ENCODE measurements at places on chromosomes 7 and 10. TPM values are rescaled to one million over a fixed set of nuclear protein-coding genes. Genes with fewer than 3 reads are reported as not detected.

- DNase-seq, result peak; percentile 66
These were observed 19.4 kb downstream of the SCRN1 start for GRCh38 chr7:29970158-29970557.

CFAP69 gene
- 3.3 TPM for total RNA-seq

DNA sequence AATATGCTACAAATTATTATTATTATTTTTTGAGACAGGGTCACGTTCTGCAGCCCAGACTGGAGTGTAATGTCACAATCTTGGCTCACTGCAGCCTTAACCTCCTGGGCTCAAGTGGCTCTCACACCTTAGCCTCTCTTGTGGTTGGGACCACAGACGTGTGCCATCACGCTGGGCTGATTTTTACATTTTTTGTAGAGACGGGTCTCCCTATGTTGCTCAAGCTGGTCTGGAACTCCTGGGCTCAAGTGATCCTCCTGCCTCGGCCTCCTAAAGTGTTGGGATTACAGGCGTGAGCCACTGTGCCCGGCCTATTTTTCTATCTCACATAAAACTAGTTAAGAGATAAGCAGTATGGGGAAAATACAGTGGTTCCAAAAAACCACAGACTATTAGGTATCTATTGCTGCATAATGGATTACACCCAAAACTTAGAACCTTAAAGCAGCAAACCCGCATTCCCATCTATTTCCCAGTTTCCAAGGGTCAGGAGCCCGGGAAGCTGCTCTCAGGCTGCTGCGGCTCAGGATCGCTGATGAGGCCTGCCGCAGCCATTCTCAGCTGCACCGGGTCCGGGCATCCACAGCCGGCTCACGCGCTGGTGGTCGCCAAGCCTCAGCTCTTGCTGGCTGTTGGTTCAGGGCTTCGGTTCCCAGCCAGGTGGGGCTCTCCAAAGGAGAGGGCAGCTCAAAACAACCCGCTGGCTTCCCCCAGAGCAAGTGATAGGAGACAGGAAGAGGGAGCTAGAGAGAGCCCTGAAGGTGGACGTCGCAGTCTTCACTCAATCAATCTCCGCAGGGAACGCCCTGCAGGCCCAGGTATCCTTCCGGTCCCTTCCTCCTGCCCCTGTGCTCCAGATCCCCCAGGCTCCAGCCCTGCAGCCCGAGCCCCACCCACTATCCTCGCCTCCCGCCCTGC lies 128.2 kb downstream of the UBE2H start:
- DNase-seq, result peak; percentile 85

PDZD7 gene
- total RNA-seq, result 4.5 TPM

C10orf67 gene
- not detected for total RNA-seq

GRCh38 chr7:28434510-28434909 lies 22.2 kb downstream of the CREB5 start:
- no peak for DNase-seq

AMPH gene
- not detected for total RNA-seq

GRCh38 chr7:1290026-1290678 lies 57.5 kb downstream of the UNCX start:
- DNase-seq, result peak; percentile 86

DNA sequence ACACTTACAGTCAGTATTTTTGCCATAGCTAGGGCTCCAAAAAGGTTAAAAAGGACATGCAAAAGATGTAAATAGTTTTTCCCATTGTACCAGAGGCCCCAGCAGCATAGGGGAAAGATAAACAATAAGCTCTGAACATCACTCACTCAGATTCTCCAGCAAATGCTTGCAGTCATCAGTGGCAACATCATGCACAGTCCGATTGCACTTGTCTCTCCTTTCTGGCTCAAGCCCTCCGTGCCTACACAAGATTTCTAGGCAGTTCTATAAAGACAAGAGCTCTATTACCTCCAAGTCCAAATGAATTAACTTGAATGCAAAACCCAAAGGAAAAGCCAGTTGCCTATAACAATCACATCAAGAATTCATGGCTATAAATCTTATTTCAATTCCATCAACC lies 106.3 kb downstream of the CTTNBP2 start:
- DNase-seq, result no peak

CTTNBP2 gene
- total RNA-seq, result not detected

- peak; percentile 77 for DNase-seq
These were observed at the start of gene STAMBPL1 for GRCh38 chr10:88879534-88880281. TSS of gene STAMBPL1 (plus strand) at chr10:88880245. CDS start at chr10:88901709, 21,464 bp downstream.

DNA sequence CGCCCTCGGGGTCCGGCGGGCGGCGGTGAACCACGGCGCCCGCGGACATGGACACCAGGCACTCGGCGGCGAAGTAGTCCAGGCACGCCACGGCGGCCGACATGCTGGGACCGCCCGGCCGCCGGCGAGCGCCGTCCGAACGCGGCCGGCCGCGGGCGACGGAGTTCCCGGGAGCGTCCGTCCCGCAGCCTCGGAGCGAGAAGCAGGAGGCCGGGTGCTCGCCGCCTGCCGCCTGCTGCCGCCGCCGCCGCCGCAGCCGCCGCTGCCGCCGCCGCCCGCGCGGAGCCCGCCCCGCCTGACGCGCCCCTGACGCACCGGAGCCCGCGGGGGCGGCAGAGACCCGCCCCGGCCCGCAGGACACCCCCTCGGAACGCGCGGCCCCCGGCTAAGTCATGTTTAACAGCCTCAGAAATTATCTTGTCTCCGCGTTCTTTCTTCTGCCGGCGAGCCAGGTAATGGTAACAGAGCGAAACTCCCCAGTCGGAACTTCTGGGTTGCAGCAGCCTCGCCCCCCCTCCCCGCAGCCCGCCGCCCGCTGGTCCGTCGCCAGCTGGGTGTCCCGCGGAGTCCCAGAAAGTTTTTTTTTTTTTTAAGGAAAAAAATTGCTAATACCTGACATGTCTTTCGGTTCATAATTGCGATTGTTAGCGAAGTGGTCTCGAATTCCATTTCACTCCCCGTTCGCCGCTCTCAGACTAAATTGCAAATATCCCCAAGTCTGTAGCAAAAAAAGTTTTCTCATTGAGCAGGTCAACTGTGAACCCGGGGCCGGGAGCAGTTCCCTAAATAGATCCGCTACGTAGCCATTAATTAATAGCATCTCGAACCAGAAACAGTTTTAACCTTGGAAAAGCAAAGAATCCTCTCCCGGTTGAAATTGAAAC lies at the start of gene KLF14:
TSS of gene KLF14 (minus strand) at position 277 of the 884 bp plus-strand sequence. CDS start at position 103, 174 bp downstream.
- DNase-seq, result no peak

FFAR4 gene
- total RNA-seq, result not detected

CLIP2 gene
- total RNA-seq, result 34.2 TPM

H2BK1 gene
- not detected for total RNA-seq

NPSR1 gene
- not detected for total RNA-seq

DNA sequence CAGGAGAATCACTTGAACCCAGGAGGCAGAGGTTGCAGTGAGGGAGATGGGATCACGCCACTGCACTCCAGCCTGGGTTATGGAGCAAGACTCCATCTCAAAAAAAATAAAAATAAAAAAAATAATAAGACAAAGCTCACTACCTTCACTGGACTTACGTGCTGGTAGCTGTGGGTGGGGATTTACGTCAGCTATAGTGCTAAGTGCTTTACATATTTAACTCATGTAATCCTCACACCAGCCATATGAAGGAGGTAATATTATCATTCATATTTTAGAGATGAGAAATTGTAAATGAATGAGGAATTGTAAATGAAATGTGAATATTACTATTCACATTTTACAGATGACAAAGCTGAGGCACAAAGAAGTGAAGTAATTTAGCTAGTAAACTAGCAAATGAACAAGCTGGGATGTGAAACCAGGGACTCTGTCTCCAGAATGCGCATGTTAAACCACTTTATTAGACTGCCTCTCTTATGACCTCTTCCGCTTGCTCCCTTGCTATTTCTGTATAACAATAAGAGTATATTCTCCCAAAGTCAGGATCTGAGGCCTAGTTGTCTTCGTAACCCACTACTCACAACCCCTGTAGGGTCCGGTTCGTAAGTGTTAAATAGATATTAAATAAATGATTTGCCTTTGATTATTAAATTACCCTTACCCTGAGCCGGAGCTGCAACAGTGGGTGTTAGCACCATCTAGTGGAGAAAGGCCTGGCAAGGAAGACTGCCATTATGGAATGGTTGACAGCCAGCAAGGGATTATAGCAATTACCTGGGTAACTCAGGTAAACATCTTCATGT lies 70.2 kb downstream of the HTR7 start:
- peak; percentile 11 for DNase-seq

- no peak for DNase-seq
These were observed 7.5 kb upstream of the TECTB start for GRCh38 chr10:112275512-112276245.

- DNase-seq, result no peak
These were observed 3.2 kb upstream of the EPC1 start for GRCh38 chr10:32349968-32350738.

DNA sequence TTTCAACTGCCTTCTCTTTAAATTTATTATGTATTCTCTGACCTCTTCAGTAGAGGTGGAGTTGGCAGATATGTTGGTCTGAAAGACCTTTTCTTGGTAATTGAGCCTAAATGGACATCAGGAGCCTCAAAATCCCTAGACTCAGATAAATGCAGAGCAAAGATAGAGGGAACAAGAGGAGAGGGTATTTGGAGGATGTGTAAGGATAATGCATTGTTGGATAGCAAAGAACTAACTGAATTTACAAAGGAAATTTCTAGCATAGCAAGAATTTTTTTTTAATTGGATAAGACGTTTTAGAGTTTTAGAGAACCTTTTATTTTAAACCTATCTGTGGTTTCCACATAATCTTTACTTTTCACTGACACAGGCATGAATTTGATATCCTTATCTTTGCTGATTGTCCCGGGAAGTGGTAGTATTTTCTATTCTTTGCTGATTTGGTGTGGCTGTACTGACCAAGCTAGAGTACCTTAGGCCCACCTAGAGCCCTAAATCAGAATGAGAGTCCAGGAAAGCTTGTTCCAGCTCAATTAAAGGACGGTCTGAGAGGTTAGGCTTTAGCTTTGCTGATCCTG lies 91.3 kb downstream of the NRF1 start:
- DNase-seq, result no peak

DNA sequence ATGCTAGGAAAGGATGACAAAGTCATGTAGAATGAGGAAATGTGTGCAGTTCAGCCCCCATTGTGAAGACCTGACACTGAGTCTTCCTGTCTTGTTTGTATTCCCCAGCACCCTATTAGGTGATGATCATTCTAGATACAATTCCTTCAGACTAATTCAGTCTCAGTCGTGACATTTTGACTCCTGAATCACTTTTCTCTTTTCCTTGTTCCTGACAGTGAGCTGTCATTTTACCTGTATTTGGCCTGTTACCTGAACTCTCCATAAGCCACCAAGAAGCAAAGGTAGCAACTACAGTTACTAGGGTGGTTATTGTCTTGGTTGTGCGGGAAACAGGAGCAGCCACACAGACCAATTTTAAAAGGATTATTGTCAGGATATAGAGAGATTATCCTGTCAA lies 111.4 kb upstream of the TAC1 start:
- no peak for DNase-seq

RPEL1 gene
- 0.03 TPM for total RNA-seq

CPVL gene
- total RNA-seq, result not detected
